ENCODE measurements at places on chromosomes 4 and X. TPM values are rescaled to one million over a fixed set of nuclear protein-coding genes. Genes with fewer than 3 reads are reported as not detected.

FGF13 gene
- total RNA-seq: 0.14 TPM

INTU gene
- total RNA-seq: 2.6 TPM

UNC5C gene
- total RNA-seq: under 0.01 TPM

HMX1 gene
- not detected for total RNA-seq

ANOS1 gene
- total RNA-seq: 1.1 TPM

ZNF732 gene
- under 0.01 TPM for total RNA-seq

TRAM1L1 gene
- 1.9 TPM for total RNA-seq

SRPX2 gene
- 73.2 TPM for total RNA-seq
